ENCODE measurements at places on chromosomes 12 and 14.
A peak's percentile ranks its signal among the peaks of the same experiment; 100 is the strongest.

DNA sequence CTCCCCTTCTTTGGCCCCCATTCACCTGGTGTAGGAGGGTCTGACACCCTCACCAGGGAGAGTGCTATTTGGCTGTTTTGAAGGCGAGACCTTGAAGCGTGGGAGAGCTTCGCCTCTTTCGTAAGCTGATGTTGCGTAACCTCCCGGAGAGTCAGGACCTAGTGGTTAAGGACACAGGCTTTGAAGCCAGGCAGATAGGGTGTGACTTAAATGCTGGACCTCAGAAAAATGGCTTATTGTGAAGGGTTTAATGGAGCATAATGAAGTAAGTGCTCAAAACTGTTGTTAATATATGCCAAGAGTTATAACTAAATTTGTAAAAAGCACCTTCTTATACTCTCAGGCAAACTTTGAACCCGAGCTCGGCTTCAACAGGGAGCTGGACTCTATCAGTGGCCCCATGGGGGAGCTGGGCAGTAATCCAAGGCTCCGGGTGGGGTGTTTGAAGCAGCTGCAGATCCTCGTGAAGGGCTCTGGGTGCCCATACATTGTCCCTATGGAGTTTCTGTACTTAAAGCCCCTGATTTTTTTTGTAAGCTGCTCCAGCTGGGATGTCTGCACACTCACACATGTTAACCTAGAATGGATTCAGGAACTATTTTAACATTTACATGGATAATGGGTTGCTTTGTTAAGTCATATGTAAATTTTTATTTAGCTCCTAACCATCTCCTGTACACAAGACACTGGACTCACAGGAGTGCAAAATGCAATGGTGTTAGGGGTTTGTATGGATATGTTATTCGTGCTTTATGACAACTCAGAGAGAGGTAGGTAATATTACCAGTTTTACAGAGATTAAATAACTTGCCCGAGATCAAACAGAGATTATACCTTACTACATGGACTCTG is 26.0 kb downstream of the PPFIBP1 start:
- peak; percentile 41 for DNase-seq

GRCh38 chr14:55843718-55844403 is 263.9 kb downstream of the KTN1 start:
- DNase-seq: no peak

DNA sequence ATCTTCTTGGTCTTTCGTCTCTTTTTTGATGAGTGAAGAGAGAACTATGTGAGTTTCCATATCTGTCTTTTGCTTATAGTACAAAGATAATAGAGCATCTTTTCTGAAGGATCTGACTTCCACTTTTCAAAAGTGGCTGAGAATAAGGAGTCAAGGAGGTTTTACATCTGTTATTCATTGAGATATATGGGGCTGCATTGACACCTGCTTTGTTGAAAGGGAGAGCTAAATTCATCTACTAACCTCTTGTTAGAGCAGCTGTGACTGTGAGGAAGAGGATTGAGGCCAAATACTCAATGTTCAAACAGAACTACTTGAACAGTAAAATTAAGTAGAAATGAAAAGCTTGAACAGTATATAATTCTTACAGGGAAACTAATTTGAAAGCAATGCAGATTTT is 130.2 kb upstream of the ATP2B1 start:
- DNase-seq: no peak

GRCh38 chr14:90523544-90523943 is 126.7 kb downstream of the CALM1 start:
- DNase-seq: no peak

- no peak for DNase-seq
Observed at GRCh38 chr14:102819176-102819628, 42.0 kb downstream of the TRAF3 start.

DNA sequence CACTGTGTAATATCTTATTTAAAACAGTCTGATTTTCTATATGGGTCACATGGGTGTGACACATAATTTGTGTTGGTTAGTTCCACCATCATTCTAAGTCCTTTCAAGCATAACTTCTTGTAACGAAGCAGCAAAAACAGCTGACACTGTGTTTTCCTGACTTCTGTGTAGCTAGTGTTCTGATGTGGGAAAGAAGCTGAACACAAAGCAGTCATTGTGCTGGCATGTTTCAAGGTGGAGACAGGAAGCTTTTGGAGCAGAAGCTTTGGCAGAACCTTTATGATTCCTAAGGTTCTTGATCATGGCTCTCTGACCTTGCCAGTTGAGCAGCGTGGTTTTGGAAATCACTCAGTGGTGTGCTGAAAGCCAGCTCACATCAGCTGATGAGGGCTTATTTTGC is 351.7 kb upstream of the MDGA2 start:
- no peak for DNase-seq

GRCh38 chr12:66066137-66066928 is 64.2 kb downstream of the LLPH start:
- no peak for DNase-seq

- no peak for DNase-seq
Observed at GRCh38 chr14:67411820-67412421, at the start of gene PLEK2. PLEK2 (minus strand) TSS chr14:67412165; CDS start chr14:67412059, 106 bp downstream.

DNA sequence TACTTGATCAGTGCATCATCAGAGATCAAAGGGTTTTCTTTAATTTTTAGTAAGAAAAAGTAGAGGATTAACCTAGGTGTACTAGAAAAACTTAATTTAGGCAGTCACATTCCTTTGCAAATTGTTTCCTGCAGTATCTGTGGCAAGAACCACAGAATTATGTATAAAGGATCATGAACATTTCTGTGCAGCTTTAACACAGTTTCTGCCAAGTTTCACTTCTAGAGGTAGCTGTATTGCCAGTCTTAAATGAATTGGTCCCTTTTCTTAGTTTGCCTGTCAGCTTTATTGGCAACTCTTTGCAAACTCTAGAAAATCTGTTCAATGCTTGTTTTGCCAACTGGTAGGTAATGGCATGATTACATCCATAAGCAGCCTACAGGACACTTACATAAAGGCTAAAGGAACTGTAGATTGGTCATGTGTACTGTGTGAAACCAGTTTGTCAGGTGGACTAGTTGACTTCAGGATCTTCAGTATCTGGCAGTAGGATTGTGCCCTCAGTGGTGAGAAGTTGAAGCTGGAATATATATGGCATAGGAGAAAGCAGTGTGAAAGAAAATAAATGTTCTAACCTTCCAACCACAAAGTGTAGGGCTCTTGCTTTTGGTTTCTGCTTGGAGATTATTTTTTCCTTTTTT is 75.9 kb downstream of the TTLL5 start:
- DNase-seq: no peak

GRCh38 chr14:81765651-81766275 is 232.1 kb upstream of the SEL1L start:
- DNase-seq: no peak

- no peak for DNase-seq
Observed at GRCh38 chr14:101361451-101362433, 199.6 kb upstream of the DIO3 start.

GRCh38 chr12:30111719-30112118 is 328.0 kb upstream of the TMTC1 start:
- DNase-seq: no peak

DNA sequence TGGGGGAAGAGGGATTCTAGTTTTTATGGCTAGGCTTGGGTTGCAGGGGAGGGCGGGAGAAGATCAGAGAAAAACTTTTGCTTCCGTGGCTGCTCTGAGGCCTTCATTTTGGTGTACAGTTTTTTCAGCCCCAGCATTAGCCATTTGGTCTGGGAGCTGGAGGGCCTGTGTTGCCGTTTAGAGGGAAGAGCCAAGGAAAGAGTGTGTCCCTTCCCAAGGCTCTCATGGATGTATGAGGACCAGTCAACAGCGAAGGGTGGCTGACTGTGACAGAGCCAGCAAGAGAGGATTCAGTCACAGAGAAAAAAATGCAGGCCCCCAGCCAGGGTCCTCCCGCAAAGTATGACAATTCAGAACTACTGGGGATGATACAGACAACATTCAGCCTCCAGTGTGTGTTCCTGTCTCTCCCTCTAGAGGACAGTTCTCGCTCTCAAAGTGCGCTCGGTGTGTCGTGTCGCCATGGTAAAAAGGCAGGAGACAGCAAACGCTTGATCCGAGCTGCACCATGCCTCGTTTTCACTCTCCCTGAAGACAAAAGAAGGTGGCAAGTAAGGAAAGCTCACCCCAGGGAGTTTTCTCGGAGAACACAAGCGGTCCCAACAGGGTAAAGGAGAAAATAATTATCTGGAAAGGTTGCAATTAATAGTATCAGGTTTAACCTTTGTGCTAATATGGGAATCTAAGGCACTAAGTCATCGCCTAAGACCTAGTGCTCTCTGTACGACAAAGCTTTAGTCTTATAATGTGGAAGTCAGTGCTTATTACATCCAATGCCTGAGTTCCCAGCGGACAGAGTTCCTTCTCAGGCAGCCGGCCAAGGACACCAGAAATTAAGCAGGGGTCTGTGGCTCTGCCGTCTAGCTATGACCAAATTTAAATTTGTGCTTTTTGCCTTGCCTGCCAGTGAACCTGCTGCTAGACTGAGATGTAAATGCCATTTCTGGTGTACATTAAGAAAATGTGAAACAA is 157.3 kb upstream of the PLXNC1 start:
- DNase-seq: no peak
